Kidney glomerular epithelial cell (primary cell): ENCODE measurements at places on chromosomes 5 and 9.

DNA sequence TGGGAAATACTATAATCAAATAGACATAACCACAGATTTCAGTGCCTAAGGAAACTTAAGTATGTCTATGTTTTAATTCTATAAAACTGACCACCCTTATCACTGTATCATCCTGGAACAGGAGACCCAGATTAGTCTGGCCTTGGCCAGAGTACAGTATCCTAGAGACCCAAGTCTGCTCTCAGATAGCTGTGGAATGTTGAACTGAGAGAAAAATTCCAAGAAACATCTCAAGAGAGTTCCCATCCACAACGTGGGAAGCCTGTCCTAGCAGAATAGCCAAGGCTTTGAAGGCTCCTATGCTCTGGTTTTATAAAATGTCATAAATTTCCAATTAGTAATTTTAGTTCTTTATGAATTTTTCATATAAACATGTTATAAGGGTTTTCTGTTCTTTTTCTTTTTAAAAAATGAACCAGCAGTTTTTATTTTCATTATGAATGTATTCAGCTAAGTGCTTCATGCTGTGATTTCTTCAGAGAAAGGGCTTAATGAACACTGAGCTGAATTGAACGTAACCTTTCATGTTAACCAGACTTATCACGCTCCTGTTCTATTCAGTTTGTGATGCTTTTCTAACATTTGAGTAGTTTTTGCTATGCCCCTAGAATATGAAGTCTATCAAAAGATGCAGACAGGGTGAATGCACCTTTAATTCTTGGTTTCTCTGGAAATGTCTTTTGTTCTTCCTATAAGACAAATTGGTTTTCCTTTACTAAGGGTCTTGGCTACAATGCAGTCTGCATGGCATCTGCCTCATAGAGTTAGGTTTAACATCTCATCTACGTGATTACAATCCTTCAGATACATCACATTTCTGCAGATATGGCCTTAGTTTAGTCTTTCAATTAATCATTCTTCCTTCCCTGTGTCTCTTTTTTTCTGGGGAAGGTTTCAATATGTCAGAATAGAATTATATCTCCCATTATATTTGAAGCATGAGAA lies 230.8 kb downstream of the CYLC2 start:
- DNase-seq: no peak

DNA sequence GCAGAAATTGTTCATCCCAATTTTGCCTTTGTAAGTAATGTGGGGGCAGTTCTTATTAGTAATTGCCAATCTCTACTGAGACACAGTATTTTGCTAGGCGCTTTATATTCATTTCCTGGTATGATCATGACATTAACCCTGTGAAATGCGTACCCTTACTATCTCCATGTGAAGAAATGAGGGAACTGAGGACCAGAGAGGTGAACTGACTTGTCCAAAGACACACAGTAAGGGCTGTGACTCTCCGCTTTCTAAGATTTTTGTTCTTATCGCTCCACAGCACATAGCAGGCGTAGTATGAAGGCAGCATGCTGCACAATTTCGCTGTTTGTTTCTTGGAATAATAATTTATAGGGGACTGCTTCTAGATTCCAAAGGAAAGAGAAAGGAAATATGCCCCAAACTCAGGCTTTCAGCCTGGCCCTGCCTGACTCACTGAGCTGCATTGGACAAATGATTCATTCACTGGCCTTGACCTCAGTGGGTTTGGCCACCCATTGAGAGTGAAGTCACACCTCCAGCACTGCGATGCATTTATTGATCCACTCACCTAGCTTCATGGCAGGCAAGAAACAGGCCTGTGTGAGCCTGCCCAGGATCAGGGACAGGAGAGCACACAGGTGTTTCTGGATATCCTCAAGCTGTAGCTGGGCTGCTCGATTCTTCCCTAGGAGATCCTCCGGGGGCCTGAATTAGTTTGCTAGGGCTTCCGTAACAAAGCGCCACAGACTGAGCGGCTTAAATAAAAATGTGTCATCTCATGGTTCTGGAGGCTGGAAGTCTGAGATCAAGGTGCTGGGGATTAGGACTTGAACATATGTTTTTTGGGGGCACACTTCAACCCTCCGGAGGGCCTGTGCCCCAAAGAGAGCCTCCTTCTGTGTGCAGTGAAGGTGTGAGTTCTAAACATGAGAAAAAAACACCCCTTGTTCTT lies 7.2 kb upstream of the DUSP1 start:
- peak; percentile 80 for DNase-seq

DNA sequence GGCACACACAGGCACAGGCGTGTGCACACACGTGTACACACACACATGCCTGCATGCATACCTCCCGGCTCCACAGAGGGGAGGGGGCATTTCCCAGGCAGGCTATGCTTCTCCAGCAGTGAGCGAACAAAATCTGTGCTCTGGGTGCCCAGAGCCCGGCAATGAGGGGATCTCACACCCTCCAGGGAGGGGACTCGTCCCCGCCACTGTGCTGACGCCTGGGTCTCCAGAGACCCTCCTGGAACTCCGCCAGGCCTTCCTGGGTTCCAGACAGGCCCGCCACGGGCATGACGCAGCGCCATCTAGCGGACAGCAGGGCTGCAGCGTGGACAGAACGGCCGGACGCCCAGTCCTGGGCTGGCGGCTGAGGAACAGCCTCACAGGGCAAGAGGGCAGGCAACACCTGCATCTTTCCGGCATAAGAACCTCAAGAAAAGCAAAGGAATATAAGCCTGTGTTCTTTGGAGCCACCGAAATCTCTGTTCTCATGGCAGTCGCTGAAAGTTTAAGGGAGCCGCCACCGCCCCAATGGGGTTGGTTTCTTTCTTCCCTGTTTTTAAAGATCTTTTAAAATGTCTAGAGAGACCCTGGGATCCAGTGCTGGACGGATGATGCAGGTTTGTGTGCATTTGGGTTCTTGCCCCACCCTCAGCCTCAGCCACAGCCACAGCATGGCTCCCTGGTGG lies 135.6 kb upstream of the PPP1R26 start:
- DNase-seq: peak; percentile 0

DNA sequence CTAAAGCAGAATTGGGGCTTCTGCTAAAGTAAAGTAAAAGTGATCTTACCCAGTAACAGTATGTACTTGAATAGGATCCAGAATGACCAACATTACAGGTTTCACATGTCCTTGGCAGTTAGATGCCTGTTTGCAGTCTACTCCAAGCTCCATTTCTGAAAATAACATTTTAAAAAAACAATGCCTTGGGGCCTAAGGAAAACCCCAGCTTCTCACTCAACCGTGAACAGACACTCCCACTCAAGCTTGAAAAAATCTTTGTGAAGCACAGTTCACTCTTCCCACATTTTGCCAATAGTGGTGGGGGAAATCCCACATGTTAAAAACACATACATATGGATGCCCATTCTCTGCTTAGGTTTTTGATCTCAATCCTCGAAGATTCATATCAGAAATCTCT lies 304.1 kb downstream of the ARRDC3 start:
- DNase-seq: peak; percentile 76
